ENCODE measurements at places on chromosomes 3 and 15. TPM values are rescaled to one million over a fixed set of nuclear protein-coding genes. Genes with fewer than 3 reads are reported as not detected.

Gene NTRK3
- 2.9 TPM for total RNA-seq

Gene SYNPR
- total RNA-seq: not detected

Gene LARP6
- 0.89 TPM for total RNA-seq

Gene DPPA2
- not detected for total RNA-seq

Gene C15orf39
- total RNA-seq: 4.0 TPM

Gene PATL2
- total RNA-seq: 1.0 TPM

Gene IL17RB
- 11.8 TPM for total RNA-seq

Gene LDHAL6B
- total RNA-seq: not detected

- no peak overlapping the region for H3K27ac ChIP-seq
- DNase-seq: no peak
- H3K27me3 ChIP-seq: no peaks in the 10 kb centered on the region
- no peak overlapping the region for H3K4me3 ChIP-seq
Measured at GRCh38 chr15:71066983-71067382, 48.3 kb upstream of the THSD4 start.

DNA sequence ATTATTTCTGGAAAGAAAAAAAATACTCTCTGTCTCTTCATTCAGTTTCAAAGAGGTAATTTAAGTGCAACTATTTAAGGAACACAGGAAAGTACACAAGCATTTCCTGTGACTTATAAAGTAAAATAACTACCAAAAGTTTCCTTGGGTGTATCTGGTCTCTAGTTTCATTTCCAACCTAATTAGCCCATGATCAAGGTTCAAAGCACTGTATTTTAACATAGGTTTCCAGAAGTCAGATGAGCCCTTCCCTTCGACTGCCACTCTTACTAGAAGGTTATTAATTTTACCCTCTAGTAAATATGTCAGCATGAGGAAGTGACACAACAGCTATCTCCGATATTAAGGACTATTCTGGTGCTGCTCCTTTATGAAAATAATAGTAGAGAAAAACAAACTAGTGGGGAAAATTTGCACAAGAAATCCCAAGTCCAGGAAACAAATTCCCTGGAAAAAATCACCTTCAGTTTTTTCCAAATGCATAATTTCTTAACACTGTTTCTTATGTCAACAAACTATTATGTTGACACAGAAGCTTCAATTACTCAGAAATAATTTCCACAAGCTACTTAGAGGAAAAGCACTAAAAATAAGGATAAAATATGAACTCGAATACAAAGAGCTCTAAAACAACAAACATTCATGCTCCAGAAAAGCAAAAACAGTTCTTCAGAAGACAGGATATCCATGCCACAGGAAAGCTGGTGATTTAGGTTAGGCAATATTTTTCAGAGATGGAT lies 35.3 kb downstream of the CCPG1 start:
- H3K27ac ChIP-seq: no peak overlapping the region
- no peak for DNase-seq
- no peaks in the 10 kb centered on the region for H3K4me1 ChIP-seq
- no peak overlapping the region for H3K4me3 ChIP-seq

GRCh38 chr3:25235031-25235430 lies 193.0 kb upstream of the RARB start:
- no peak overlapping the region for H3K4me3 ChIP-seq
- H3K36me3 ChIP-seq: no peaks in the 10 kb centered on the region
- no peaks in the 10 kb centered on the region for H3K27me3 ChIP-seq
- H3K27ac ChIP-seq: no peak overlapping the region
- no peak for DNase-seq

- no peak within 1 kb of the TSS for H3K27ac ChIP-seq
- peaks cover 16% of the 10 kb centered on the region for H3K4me1 ChIP-seq
- H3K36me3 ChIP-seq: peaks cover 5% of the 10 kb centered on the region
- H3K27me3 ChIP-seq: no peaks in the 10 kb centered on the region
- DNase-seq: peak; percentile 66
Measured at GRCh38 chr15:79310985-79311900, at the start of gene TMED3. TSS of gene TMED3 (plus strand) at chr15:79311112. CDS start at chr15:79311250, 138 bp downstream.

GRCh38 chr15:83435202-83435601 lies 11.9 kb upstream of the SH3GL3 start:
- peaks cover 7% of the 10 kb centered on the region for H3K27me3 ChIP-seq
- no peak overlapping the region for H3K4me3 ChIP-seq
- H3K27ac ChIP-seq: no peak overlapping the region
- H3K36me3 ChIP-seq: no peaks in the 10 kb centered on the region
- H3K4me1 ChIP-seq: no peaks in the 10 kb centered on the region

DNA sequence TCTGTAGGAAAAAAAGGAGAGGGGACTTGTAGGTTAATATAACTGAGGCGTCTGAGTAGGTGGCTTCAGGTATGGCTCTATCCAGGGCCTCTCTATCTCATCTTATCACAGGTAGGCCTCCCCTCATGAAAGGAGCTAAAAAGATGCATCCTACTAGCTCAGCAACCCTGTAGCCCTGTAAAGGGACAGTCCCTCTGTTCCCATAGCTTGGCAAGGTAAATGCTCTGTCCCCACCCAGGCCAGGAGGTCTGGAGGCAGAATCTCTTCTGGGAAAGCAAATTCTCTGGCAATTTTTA lies 135.2 kb downstream of the CHSY1 start:
- DNase-seq: no peak
- no peak overlapping the region for H3K4me3 ChIP-seq
- no peaks in the 10 kb centered on the region for H3K36me3 ChIP-seq
- H3K4me1 ChIP-seq: no peaks in the 10 kb centered on the region

- DNase-seq: no peak
- no peaks in the 10 kb centered on the region for H3K36me3 ChIP-seq
- no peak overlapping the region for H3K27ac ChIP-seq
Measured at GRCh38 chr3:72625602-72626337, 222.5 kb downstream of the SHQ1 start.

GRCh38 chr3:68056556-68056955 lies 402.1 kb upstream of the SUCLG2 start:
- H3K4me3 ChIP-seq: no peak overlapping the region
- no peaks in the 10 kb centered on the region for H3K27me3 ChIP-seq
- H3K4me1 ChIP-seq: no peaks in the 10 kb centered on the region

DNA sequence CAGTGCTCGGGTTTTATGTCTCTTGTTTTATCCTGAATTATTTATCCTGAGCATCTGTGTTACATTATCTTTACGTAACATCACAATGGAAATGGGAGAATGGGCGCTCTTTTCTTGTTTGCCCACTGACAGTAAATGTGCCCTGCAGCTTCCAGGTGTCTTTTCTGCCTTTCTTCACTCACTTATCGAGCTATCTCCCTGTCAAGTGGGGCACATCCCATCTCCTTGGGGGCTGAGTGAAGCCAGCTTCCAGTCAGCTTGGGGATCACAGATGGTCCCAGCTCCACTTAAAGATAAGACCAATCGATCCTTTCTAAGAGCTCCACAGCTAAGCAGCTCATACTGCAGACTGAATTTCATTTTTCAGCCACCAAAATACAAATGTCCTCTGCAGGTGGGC lies 125.8 kb downstream of the KBTBD8 start:
- no peaks in the 10 kb centered on the region for H3K36me3 ChIP-seq
- no peak for DNase-seq

DNA sequence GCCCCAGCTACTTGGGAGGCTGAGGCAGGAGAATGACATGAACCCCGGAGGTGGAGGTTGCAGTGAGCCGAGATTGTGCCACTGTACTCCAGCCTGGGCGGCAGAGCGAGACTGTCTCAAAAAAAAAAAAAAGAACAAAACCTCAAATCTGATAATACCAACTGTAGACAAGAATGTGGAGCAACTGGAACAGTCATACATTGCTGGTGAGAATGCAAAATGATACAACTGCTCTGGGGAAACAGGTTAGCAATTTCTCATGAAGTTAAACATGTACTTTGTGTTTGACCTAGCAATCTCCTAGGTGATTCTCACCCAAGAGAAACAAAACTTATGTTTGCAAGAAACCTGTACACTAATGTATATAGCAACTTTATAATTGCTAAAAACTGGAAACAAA lies 4.4 kb upstream of the VHL start:
- no peaks in the 10 kb centered on the region for H3K4me1 ChIP-seq
- no peaks in the 10 kb centered on the region for H3K27me3 ChIP-seq
- no peak for DNase-seq
- H3K4me3 ChIP-seq: no peak overlapping the region
- no peaks in the 10 kb centered on the region for H3K36me3 ChIP-seq
- no peak overlapping the region for H3K27ac ChIP-seq

DNA sequence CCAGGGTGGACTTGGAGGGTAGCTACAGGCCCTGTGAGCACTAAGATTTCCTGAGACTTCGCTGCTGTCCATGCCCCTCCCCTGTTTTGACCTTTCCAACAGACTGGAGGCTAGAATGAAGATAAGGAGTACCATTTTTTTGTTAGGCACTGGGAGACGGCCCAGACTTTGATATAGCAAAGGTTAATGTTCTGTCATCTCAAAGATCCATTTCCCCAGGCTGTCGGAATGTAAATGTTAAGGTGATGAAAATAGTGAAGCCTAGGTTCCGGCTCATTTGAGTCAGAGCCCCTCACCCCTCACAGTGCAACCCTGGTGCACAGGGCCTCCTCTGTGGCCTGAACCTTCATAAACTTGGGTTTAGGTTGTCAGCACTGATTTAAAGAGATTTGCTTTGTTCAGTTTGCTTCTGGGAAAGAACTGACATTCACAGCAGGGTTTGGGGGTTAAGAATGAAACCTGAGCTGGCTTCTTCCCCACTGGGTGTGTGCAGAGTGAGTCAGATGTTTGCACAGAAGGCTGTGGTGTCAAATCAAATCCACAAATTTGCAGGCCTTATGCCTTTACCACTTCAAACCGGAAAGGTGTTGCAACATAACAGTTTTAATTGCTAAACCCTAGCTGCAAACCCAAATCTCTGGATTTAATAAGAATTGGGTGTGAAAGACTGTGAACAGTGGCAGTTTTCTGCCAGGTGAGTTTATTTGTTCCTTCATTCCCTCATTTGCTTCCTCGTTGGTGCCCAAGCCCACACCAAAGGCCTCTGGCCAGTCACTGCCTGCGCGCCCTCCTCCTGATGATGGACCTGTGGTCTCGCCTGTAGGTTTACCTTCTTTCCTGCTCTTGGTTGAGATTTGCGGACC lies 20.6 kb upstream of the KCTD6 start:
- H3K4me1 ChIP-seq: peaks cover 41% of the 10 kb centered on the region
- no peaks in the 10 kb centered on the region for H3K36me3 ChIP-seq
- peak overlapping the region; percentile 94 for H3K27ac ChIP-seq
- H3K27me3 ChIP-seq: no peaks in the 10 kb centered on the region

DNA sequence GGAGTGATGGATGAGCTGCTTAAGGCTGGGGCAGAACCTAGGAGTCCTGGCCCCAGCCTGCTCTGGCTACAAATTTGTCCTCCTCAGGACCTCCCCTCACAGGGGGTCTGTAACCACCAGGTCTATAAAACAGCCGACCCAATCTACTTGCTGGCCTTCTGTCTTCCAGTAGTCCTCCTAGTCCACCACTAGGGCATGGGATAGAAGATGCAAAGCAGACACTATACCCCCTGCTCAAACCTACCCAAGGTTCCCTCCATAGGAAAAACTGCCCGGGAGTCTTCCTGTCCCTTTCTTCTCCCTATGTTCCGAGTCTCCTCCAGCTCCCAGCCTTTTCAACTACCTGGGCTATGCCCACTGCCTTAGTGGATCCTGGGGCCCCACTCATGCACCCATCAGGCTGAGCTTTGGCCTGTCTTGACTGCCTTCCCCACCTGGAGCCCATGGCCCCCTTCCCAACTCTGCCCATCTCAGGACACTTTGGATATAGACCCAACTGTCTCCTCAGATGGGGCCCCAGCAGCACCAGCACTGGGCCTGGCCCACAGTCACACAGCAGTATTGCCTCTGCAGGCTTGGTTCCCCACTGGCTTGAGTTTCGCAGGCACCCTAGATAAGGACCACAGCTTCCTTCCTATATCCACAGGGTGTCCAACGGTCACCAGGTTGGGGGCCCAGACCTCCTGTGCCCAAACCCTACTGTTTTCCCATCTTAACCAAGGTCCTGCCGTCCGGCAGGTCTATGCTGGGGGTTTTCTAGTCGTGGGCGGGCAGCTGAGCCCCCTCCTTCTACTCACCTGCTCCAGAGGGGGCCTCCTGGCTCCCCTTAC lies 1.1 kb downstream of the HYAL3 start:
- peaks cover 10% of the 10 kb centered on the region for H3K4me1 ChIP-seq
- peak overlapping the region; percentile 54 for H3K4me3 ChIP-seq
- H3K36me3 ChIP-seq: peaks cover 3% of the 10 kb centered on the region

DNA sequence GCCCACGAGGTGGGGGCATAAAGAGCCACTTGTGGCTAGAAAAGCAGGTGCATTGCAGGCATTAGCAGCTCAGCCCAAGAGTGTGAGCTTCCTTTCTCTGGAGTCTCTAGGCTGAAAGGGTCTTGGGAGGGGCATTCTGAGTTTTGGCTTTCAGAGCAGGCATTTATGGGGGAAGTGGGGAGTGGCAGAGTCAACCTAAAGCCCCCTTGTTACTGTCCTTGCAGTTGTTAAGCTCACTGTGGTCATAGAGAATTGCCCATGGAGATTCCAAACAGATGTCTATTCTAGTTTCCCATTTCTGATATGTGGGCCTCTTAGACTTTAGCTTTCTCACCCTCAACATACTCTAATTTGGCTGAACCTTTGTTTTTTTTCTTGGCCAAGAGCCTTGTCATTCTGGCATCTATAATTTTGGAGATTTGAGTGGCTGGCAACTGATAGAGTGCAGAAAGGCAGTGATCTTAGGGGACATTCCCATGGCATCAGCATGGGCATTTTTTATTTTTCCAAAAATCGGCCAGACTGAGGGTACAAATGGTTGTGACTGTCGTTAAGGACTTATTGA lies 217.9 kb downstream of the THSD4 start:
- H3K4me1 ChIP-seq: peaks cover 27% of the 10 kb centered on the region
- H3K27ac ChIP-seq: no peak overlapping the region
- H3K4me3 ChIP-seq: no peak overlapping the region
- H3K27me3 ChIP-seq: no peaks in the 10 kb centered on the region
- H3K36me3 ChIP-seq: no peaks in the 10 kb centered on the region

DNA sequence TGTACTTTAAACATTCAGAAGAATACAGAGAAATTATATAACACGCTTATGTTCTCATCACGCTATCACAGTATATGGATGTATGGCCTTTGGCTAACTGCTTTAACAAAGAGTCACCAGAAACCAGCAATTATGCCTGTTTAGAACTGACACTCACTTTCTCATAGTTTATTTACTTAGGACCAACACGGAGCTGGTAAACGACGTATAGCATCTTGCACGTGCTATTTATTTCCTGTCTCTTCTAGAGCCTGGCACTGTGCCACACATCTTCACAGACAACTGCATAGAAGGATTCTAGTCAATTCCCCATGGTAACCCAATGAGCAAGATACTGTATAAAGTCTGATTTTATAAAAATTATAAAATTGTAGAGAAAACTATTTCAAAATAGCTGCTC lies 43.6 kb downstream of the TBC1D2B start:
- H3K27me3 ChIP-seq: no peaks in the 10 kb centered on the region
- DNase-seq: no peak

GRCh38 chr15:68679161-68679560 lies 100.4 kb downstream of the CORO2B start:
- no peak overlapping the region for H3K27ac ChIP-seq
- no peaks in the 10 kb centered on the region for H3K36me3 ChIP-seq
- no peak overlapping the region for H3K4me3 ChIP-seq
- H3K27me3 ChIP-seq: no peaks in the 10 kb centered on the region
- DNase-seq: no peak

DNA sequence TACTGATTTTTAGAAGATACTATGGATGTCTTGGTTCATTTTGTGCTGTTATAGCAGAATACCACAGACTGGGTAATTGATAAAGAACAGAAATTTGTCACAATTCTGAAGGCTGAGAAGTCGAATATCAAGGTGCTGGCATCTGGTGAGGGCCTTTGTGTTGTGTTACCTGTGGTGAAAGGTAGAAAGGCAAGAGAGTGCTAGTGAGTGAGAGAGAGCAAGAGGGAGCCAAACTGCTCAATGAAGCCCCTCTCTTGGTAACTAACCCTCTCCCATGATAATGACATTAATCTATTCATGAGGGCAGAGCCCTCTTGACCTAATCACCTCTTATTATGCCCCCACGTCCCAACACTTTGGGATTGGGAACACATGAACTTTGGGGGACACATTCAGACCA lies 31.3 kb downstream of the PDCD6IP start:
- no peaks in the 10 kb centered on the region for H3K27me3 ChIP-seq
- no peak overlapping the region for H3K4me3 ChIP-seq
- no peak overlapping the region for H3K27ac ChIP-seq
- DNase-seq: no peak

Measured in liver (tissue), 10 donors.